NCI-H1092 treated with DMSO at 0.1 percent for 48 hours (cell line): ENCODE measurements at places on chromosomes 4 and X.

DNA sequence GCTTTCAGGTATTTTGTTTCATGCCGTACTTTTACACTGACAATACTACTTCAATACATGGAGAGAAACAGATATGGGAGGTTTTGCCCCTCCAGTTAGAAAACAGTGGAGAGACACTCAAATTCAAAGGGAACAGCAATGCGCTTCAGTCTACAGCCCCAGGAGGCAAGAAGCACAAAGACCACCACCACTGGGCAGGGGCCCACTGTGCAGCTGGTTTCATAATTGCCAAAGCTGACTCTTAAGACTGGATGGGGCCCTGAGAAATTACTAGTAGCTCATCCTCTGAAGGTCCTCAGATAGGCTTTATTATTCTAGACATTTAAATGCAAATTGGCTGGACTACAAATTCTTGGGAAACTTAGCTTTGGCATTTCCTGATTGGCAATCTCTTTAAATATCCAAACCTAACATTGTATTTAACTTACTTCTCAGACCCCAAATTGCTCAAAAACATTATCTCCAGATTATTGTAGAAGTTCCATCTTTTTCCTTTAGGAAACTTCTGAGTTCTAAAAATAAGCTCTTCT lies 85.9 kb upstream of the GPR34 start:
- DNase-seq: no peak

DNA sequence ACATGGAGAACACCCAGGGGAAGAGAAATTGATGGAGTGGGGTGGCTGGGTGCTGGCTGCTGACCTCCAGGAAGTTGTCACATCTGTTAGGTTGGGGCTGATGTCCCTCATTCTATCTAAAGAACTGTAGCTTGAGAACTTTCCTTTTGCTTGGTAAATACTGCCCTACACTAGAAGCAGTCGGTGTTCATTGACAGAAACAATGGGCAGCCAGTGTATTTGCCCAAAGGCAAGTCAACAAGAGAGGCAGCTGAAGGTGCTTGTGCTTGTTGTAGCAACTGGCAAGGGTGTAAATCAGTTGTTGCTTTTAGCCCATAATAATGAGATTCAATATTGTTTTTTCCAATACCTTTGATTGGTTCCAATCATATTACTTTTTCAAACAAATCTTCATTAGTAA lies 956 bp downstream of the TMEM154 start:
- peak; percentile 16 for DNase-seq

- no peak for DNase-seq
Observed at GRCh38 chr4:76060506-76060905, 14.0 kb upstream of the ART3 start.

DNA sequence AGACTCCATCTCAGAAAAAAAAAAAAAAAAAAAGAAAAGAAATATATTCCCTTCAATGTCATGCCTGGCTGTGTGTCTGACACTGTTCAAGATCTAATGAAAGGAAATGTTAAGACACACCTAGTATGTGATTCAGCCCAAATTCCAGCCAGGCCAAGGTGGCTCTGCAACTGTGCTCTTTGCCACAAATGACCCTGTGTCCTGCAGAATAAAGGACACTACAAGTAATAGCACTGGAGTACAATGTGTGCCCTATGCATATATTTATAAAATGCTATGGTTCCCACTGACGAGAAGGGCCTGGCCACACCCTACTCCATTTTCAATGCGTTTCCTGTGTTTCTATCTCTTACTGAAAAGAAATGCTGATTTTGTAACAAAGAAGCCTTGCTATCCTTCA lies 98.0 kb upstream of the SORBS2 start:
- DNase-seq: no peak

GRCh38 chrX:39550795-39551361 lies 546.9 kb downstream of the BCOR start:
- no peak for DNase-seq

DNA sequence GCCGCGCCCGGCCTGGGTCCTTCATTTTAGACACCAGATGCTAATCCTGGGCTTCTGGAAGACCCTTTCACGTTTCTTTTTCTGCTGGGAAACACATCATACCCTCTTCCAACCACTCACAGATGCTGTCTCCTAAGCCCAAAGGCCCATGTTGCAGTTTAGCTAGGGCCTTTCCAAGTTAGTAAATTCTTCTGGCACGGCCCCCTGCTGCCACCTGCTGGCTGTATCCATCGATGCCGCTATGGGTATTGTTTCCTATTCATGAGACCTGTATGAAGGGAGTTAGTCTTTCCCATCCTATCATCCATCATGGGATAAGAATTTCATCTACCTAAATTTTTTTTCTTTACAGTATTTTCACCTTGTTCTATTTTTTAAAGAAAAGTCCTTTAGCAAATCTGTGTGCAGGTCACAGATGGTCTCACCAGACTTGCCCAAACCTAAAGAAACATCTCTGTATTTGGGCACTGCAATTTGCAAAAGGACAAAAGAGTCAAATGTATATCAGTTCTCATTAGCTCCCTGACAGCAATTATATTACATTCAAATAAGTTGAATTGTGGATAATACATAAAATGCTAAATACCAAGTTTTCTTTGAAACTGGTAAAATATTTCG lies 37.8 kb upstream of the SLC9A7 start:
- DNase-seq: peak; percentile 52
